Forelimb muscle (tissue), 1 donor: ENCODE measurements at places on chromosomes 16 and 17.

DNA sequence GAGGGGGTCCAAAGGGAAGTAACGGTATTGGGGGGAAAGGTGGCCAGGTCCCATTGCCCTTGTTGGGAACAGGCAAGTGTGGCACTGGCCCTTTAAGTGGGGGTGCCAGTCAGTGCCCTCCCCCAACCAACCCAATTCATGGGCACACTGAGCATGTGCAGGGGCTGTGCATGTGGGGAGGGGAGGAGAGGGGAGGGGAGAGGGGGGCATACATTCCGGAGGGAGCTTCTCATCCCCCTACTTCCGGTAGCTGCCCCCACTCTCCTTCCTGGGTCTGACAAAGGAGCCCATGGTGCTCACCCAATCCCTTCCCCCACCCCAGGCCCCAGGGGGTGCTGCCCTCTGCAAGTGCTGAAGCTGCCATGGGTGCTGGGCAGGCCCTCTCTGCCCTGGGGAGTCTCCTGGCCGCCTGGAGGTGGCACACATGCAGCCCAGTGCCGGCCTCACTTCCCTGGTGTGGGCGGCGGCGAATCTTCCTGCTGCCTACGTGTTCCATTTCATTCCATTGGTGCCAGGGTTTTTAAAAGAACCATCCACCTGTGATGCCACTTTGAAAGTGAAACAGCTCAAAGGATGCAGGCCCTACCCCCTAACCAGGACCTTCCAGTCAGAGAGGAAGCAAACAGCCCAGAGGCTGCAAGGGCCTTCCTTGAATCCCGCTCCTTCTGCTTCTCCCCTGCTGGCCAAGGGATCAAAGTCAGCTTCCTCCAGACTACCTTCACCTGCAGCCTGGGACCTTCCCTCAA is 11.0 kb downstream of the HEXIM2 start:
- DNase-seq, result no peak

DNA sequence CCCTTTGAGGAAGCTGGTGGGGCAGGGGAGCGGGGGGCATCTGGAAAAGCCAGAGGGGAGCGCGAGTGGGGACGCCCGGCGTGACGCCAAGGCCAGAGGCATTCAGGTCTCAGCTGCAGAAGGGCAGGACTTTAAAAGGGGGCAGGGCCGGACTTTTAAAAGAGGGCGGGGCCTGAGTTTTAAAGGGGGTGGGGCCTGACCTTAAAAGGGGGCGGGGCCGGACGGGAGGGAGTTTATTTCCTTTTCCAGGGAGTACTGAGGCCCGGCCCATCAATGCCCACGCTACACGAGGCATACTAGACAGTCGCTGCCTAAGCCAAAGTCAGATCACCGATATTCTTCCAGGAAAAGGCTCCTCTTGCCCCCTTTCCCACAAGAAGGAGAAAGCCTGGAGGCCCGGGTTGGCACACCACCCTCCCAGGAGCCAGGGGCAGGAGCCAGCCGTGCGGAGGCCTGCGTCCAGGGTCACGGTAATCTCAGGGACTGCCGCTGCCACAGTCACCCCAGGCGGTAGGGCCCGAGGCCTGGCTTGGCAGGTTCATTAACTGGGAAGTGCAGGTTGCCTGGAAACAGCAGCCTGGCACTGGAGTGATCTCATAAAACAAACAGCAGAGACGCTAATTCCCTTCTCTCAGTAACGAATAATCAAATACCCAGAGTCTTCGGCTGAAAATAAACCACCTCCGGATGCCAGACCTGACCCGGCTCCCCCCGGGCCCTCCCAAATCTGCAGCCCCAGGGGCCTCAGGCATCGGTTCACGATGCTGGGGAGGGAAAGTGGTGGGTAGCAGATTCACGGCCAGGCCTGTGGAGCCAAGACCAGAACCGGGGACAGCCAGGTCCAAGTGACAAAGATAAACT is 90.7 kb downstream of the TIMM22 start:
- no peak for DNase-seq

DNA sequence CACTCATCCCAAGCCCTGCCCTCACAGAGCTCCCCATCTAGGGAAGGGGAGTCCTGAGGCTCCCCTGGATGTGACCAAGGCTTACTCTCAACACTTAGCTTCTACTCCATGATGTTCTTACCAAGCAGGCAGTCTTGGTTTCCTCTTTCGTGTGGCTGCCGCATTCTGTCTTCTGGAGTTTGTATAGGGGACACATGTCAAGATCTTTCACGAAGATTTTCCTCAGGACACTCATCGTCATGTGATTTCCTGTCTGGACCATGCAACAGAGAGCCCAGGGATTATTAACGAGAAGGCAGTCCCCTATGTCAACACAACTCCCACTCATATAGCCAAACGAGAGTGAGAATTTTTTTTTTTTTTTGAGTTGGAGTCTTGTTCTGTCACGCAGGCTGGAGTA is 10.4 kb downstream of the PRSS54 start:
- DNase-seq, result no peak

DNA sequence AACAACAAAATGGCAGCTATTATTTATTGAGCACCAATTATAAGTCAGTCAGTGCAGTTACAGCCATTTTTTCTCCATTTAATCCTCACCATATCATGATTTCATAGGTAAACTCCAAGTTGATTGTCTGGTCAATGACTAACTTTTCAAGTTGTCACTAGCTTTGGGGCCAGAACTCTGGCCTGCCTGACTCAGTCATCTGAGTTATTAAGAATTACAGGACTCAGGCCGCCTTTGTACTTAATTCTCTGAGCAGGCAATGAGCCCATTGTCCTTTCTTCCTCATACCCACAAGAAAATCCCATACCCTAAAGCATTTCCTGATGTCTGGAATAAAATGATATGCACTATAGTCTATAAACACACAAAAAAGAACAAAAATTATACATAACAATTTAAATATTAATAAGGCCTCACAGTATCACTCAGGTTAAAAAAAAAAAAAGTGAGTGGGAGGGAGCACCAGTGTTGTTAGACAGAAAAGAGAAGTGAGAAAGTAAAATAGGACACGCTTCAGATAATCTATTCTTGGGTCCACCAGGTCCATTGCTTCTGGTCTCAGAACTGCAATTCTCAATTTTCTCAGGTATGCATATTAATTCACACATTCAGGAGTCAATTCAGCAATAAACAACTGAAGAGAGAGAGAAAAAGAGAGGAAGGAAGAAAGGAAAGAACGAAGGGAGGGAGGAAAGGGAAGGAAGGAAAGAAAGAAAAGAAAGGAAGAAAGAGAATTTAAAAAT is 70.2 kb downstream of the SPAG9 start:
- DNase-seq, result no peak

GRCh38 chr16:56401482-56401881 is 23.9 kb downstream of the AMFR start:
- no peak for DNase-seq

GRCh38 chr16:1102333-1102700 is 6.3 kb upstream of the C1QTNF8 start:
- DNase-seq, result no peak

- DNase-seq, result no peak
These were observed 27.6 kb upstream of the NXPH3 start for GRCh38 chr17:49548051-49548505.

DNA sequence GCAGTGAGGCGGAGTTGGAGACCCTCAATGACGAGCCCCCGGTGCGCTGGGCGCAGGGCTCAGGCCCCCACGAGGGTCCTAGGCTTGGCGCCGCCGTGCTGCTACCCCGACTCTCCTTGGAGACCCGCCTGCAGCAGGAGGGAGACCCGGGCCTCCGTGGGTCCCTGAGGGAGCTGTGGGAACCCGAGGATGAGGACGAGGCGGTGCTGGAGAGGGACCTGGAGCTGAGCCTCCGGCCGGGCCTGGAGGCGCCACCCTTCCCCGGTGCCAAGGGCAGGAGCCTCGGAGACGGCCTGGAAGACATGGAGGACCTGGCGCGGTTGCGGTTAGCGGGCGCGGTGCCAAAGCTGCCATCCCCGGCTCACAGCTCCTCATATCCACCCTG is 2.3 kb downstream of the MYO15B start:
- no peak for DNase-seq

- DNase-seq, result no peak
These were observed 7.9 kb downstream of the SOCS1 start for GRCh38 chr16:11248133-11248532.

GRCh38 chr16:80670170-80670865 is 129.5 kb downstream of the DYNLRB2 start:
- DNase-seq, result no peak

DNA sequence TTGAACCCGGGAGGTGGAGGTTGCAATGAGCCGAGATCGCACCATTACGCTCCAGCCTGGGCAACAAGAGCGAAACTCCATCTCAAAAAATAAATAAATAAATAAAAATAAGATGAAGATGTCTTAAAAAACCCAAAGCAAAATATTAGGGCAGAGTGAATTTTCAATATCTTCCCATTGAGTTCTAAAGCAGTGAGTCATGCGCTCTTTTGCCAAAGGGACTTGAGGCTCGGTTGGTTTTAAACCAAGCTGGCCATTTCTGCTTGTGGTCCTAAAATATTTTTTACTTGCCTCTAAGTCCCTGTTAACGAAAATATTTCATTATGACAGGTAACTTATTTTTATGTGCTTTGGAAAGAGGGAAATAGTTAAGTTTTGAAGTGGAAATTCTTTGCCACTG is 4.7 kb downstream of the PAFAH1B1 start:
- DNase-seq, result no peak

DNA sequence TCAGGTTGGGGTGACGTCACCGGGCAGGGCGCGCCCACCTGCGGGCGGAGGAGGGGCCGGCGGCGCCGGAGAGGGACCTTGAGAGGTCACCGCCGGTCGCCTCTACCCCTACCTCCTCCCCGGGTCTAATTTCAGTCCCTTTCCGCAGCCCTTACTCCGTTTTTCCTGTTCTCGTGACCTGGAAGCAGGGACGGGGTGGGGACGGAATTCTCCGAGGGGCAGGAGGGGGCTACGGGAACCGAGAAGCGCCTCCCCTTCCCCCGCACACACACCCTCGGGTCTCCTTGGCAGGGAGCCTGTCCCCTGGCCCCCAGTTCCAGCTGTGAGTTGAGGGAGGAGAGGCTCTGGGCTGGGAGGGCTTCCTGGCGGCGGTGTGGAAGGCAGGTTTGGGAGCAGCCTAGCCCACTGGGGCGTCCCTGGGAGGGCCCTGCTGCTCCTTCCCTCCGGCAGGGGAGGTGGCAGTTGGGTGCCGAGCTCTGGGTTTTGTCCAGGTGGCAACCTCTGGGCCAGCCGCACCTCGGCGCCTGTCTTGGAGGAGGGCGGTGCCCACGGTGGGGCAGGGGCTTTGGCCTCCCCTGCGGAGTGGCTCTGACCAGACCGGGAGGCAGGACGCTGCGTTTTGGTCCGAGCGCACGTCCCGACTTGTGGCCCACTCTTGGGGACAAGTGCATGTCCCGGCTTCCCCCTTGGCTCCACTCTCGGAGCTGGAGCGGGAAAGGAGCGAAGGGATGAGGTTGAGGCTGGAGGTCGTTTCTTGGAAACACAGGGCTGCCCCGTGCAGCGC is 773 bp downstream of the SYNGR3 start:
- no peak for DNase-seq

DNA sequence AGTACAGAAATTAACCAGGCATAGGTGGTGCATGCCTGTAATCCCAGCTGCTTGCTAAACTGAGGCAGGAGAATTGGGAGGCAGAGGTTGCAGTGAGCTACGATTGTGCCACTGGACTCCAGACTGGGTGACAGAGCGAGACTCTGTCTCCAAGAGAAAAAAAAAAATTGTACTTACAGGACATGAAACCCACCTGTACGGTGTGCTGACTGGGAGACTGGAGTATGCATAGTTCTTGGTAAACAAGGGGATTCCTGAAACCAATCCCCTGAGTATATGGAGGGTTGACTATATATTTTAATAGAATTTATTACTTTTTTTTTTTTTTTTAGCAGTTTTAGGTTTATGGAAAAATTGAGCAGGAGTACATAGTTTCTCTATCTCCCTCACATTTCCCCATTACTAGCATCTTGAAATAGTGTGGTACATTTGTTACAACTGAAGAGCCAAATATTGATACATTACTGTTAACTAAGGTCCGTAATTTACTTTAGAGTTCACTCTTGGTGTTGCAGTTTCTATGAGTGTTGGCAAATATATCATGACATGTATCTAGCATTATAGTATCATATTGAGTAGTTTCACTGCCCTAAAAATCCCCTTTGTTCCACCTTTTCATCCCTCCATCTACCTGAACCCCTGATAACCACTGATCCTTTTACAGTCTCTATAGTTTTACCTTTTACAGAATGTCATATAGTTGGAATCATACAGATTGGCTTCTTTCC is 19.3 kb downstream of the TENT4B start:
- no peak for DNase-seq

DNA sequence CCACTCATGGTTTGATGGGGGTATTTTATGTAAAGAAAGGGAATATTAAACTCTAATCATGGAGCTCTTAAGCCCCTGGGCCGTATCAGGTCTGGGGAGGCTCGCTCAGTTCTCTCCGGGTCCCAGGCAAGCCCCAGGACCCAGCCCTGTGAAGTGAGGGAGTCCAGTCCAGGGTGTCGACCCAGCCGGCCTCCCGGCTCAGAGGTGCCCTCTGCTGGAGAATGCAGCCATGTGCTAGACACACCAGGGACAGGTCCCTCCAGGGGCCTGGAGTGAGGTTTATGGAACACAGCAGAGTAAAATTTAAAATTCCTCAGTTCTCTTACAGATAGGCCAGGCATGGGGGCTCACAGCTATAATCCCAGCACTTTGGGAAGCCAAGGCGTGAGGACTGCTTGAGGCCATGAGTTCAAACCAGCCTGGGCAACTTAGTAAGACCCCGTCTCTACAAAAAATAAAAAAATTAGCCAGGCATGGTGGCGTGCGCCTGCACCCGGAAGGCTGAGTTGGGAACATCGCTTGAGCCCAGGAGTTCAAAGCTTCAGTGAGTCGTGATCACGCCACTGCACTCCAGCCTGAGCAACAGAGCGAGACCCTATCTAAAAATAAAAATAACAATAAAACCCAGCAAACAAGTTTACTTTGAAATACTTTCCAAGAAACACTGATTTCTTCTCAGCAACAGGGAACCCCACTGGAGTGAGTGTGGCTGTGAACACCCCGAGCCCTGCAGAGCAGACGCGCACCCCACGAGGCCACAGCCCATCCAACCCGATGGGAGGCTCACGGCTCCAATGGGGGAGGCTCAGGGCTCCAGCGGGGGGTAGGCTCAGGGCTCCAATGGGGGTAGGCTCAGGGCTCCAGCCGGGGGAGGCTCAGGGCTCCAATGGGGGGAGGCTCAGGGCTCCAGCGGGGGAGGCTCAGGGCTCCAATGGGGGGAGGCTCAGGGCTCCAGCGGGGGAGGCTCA is 72.2 kb downstream of the ZNF778 start:
- no peak for DNase-seq

DNA sequence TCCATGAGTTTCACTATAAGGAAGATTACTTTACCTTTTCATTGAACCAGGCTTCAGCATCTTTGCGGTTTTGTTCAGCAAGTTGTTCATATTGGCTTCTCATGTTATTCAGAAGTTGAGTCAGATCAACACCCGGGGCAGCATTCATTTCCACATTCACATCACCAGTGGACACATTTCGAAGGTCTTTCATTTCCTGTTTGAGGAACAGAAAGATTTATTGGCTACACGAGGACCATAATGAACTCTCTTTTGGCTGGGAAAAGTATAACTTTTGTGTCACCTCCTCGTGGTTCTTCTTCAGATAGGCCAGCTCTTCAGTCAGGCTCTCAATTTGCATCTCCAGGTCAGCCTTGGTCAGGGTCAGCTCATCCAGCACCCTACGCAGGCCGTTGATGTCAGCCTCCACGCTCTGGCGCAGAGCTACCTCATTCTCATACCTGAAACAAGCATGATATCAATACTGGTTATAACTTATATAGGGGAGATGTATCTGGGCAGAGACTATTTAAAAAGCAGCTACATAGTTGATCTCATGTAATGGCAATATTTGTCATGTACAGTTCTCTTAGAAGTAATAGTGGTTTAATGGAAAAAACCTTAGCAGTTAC is 2.1 kb downstream of the KRT10 start:
- no peak for DNase-seq

GRCh38 chr17:30600830-30601494 is 123.8 kb downstream of the GOSR1 start:
- no peak for DNase-seq
